Activated T-helper 1 cell treated with anti-CD3 and anti-CD28 coated beads, Interleukin-2, amount 50 U/mL, for 16 hours (primary cell): ENCODE measurements at places on chromosomes 11 and 22.

GRCh38 chr11:128412847-128413791 is 174.2 kb downstream of the ETS1 start:
- DNase-seq: no peak

DNA sequence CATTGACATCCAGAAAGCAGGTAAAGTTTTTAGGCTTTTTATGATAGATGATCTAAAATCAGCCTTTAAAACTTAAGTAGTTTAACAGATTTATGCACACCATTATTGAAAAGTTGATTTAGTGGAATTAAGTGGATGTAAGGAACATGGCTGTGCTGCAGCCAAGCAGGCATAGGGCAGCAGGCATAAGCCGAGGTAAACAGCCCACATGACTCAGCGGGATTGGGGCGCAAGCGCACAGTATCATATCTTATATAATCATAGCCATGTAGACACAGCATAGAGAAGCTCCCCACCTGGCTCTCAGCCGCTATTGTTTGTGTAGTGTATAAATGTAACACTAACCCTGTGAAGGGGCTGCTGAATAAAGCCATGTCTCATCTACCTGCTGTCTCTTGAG is 157.5 kb downstream of the WNT11 start:
- no peak for DNase-seq

- no peak for DNase-seq
Measured at GRCh38 chr11:3087821-3088800, 30.9 kb upstream of the CARS1 start.

GRCh38 chr22:48806227-48806781 is 1021.4 kb downstream of the BRD1 start:
- no peak for DNase-seq

- no peak for DNase-seq
Measured at GRCh38 chr22:48807155-48807554, 1020.5 kb downstream of the BRD1 start.

- no peak for DNase-seq
Measured at GRCh38 chr22:48072777-48073176, 1310.3 kb downstream of the TBC1D22A start.

DNA sequence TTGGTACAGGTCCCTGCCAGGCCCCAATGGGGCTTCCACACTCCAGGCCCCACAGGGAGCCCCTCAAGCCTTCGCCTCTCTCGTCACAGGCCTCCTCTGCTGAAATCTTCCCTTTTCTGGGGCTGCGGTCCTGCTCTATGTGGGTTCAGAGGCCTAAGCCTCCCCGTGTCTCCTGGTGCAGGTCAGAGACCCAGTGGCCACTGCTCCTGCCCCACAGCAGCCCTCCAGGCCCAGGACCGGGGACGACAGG is 5.9 kb upstream of the IFITM3 start:
- DNase-seq: no peak

GRCh38 chr11:30749268-30749667 is 163.1 kb upstream of the MPPED2 start:
- DNase-seq: no peak

GRCh38 chr11:47355283-47356128 is 3.0 kb upstream of the MYBPC3 start:
- DNase-seq: no peak

DNA sequence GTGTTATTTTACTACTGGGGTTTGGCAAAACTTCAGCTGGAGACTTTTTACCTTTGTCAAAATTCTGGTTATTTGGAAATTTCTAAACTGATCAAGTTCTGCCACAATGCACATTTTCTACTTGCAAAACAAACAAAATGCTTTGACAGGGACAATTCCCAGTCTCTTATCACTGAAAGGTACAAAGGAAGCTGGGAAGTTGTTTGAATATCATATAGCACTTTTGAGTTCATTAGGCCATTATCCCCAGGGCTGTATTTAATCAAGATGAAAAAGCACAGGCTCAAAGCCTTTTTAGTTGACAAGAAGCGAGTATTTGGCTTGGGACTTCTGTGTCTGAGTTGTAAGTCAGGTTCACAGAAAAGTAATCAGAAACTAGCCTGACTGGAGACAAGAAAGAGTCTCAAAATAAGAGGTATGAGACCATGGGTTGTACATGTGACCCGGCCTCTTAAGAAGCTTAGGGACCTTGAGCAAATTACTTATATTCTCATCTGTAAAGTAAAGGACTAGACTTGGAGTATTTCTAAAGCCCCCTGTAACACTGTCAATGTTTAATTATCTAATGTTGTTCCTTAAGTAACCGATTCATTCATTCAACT is 2.9 kb upstream of the HORMAD2 start:
- no peak for DNase-seq

- no peak for DNase-seq
Measured at GRCh38 chr11:10493041-10493663, 38.1 kb downstream of the AMPD3 start.

GRCh38 chr11:73270016-73270854 is 1.9 kb upstream of the P2RY6 start:
- no peak for DNase-seq

DNA sequence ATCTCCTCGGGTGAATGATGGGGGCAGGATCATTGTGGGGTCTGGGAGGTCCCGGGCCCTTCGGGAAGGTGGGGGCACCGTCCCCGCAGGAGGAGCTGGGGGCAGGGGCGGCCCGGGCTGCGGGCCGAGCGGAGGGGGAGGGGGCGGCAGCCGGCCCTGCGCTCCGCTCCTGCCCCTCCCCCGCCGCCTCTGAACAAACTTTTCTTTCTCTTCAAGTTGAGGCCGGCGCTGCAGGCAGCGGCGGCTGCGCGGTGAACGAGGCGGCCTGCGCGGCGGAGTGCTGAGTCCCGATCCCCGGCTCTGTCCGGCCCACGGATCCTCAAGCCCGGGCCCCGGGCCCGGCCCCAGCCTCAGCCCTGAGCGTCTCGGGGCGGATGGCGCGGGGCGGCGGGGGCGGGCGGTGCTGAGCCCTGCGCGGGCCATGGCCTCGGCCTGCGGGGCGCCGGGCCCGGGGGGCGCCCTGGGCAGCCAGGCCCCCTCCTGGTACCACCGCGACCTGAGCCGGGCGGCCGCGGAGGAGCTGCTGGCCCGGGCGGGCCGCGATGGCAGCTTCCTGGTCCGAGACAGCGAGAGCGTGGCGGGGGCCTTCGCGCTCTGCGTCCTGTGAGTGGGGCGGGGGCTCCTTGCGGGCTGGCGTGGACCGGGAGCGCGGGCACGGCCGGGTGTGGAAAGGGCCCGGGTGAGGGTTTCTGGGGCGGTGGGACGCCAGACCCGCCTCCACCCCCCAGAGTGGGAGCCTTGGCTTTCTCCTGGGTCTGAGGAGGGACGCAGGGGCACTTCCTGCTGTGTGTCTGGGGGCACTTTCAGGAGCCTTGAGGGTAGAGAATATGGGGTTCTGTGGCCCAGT is at the start of gene INPPL1:
INPPL1 (plus strand) TSS at position 204 of the 847 bp plus-strand sequence; CDS start at position 422, 218 bp downstream.
- DNase-seq: no peak

GRCh38 chr22:43546186-43546585 is 134.4 kb downstream of the MPPED1 start:
- DNase-seq: no peak

- no peak for DNase-seq
Measured at GRCh38 chr11:69974528-69974927, 103.6 kb upstream of the ANO1 start.

- no peak for DNase-seq
Measured at GRCh38 chr11:57248780-57249383, 11.8 kb upstream of the APLNR start.

DNA sequence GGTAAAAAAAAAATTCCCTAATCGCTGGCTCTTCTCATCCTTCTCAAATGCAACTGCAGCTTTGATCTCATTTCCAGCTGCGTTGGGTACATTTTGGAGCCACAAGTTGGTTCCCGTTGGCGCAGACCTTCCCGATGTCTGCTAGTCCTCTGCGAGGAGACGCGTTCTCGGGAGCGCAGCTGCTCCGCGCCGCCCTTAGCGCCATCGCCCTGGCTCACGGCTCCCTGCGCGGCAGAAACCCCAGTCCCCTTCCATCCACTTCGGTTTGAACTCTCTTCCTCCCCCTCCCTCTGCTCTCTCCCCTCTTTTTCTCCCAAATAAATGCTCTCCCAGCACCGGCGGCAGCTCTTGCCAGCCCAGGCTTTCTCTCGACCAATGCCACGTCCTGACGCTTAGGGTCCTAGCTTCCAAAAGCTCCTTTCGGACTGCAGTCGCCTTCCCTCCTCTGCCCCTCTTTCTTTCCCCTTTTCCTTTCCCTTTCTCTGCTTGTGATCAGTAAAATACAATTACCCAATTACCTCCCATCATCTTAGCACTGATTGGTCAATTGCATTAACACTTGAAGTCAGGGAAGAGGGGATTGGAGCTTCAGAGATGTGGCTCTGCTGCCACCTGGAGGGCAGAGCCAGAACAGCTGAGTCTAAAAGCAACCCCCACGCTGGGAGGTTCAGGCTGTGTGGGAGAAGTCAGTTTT is 1165.7 kb downstream of the LRRC4C start:
- DNase-seq: no peak

GRCh38 chr22:26619510-26619909 is 1.7 kb upstream of the CRYBB1 start:
- DNase-seq: no peak

DNA sequence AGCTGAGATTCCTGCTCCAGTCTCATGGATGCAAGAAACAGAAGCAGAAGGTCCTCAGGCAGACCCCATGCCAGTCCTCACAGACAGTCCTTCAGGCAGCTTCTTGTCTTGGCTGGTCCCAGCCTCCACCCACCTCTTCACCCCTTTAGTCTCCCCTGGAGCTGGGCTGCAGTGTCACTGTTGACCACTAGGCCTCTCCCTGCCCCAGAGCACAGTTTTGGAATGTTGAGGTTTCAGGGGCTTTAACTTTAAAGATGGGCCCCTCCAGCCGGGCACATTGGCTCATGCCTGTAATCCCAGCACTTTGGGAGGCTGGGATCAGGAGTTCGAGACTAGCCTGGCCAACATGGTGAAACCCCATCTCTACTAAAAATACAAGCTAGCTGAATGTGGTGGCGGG is 39.5 kb upstream of the GCAT start:
- no peak for DNase-seq

GRCh38 chr22:44143105-44143474 is 37.6 kb upstream of the PARVG start:
- no peak for DNase-seq

- no peak for DNase-seq
Measured at GRCh38 chr11:86741484-86741835, 58.9 kb upstream of the PRSS23 start.

- no peak for DNase-seq
Measured at GRCh38 chr11:31720225-31720624, 90.9 kb downstream of the PAX6 start.

GRCh38 chr11:3939651-3940190 is 84.3 kb downstream of the STIM1 start:
- DNase-seq: no peak

- DNase-seq: no peak
Measured at GRCh38 chr11:31818874-31819331, 7.8 kb upstream of the PAX6 start.

DNA sequence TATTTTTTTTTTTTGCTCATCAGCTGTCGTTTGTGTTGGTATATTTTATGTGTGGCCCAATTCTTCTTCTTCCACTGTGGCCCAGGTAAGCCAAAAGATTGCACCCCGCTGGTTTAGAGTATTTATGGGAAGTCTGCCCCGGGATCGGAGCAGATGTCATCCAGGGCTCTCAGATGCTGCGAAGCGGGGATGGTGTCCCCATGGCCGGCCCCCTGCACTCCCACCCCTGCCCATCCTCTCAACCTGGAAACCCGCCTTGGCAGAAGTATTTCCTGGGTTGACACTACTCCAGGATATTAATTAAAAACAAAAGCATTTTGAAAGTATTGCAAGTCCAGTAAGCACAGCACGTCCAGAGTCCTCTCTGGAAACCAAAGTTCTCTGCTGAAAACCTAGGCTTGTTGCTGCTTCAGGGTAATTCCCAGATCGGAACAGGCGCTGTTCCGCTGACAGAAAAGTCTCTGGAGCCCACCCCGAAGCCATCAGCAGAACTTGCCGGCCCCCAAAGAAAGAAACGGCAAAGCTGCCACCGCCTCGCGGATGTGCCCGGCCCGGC is 833 bp downstream of the SCUBE2 start:
- DNase-seq: no peak

DNA sequence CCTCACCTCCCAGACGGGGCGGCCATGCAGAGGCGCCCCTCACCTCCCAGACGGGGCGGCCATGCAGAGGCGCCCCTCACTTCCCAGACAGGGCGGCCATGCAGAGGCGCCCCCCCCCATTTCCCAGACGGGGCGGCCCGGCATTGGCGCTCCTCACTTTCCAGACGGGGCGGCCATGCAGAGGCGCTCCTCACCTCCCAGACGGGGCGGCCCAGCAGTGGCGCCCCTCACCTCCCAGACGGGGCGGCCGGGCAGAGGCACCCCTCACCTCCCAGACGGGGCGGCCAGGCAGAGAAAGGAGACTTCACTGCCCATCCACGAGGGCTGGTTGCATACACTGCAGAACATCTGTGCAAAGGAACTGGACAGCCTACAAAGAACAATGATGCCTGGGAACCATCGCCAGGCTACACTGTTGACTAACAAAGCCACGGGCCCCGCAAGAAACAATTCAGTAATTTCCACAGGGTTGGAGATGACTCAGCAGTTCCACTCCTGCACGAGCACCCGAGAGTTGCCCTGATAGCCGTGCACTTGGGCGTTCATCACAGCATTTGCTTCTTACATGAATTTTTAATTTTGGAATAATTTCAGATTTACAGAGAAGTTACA is 58.7 kb downstream of the CTTN start:
- DNase-seq: no peak

GRCh38 chr11:78567209-78567608 is 7.5 kb downstream of the NARS2 start:
- no peak for DNase-seq

- peak; percentile 46 for DNase-seq
Measured at GRCh38 chr22:28009272-28009827, 90.3 kb upstream of the PITPNB start.

DNA sequence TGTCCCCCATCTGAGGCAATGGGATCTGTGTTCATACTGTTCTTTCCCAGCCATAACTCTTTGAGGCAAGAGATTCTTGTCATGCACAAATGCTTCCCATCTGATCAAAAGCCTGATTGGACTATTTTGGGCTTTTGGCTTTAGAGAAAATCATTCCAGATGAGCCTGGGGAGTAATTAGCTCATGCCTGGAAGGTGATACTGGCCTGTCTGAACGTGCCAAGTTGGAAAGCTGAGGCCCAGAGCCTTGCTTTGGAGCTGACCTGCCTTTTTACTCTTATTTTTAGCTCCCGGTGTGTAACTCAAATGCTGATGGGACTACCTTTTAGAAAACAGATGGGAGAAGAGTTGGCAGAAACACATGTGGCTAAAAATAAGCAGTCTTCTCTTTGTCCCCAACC is 105.0 kb downstream of the DBX1 start:
- DNase-seq: no peak

- DNase-seq: no peak
Measured at GRCh38 chr11:77113382-77114088, 10.9 kb downstream of the OMP start.

DNA sequence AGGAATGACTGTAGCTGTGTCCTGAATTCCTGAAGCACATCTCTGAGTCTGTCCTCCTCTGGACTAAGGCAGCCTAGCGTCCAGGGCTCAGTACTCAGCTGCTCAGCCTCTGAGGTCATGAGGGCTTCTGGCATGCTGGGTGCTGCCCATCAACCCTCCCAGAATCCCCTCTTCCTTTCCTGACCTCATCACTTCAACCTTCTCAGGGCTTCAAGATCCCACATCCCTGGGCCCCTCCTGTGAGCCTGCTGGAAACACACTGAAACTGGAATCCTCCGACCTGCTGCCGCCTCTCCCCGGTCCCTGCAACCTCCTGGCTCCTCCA is 803 bp downstream of the KRTAP5-8 start:
- no peak for DNase-seq

- no peak for DNase-seq
Measured at GRCh38 chr11:86515297-86516094, 140.8 kb downstream of the CCDC81 start.
